ENCODE measurements at places on chromosomes 6 and 20.

- no peak for DNase-seq
Observed at GRCh38 chr6:155352811-155353210, 38.5 kb upstream of the TFB1M start.

DNA sequence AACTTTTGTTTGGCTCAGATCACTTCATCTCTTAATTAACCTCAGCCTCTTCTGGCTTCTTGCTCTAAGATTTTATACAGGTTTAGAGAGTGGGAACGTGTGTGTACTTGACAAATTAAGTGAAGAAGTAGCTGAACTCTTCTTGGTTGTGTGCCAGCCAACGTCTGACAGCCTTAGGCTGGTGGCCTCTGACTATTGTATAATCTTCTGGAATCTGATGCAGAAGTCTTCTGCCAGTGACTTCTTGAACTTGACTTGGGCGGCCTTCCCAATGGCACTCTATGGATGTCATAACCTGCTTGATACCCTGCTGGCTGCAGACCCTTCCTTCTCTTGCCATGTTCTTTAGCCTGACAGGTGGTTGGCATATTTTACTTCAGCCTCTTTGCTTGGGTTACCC, 660.5 kb downstream of the DOK5 start:
- DNase-seq = no peak

GRCh38 chr6:165728216-165728615, 65.2 kb upstream of the PDE10A start:
- DNase-seq = no peak

GRCh38 chr20:1134836-1135235, 16.4 kb downstream of the PSMF1 start:
- DNase-seq = no peak

DNA sequence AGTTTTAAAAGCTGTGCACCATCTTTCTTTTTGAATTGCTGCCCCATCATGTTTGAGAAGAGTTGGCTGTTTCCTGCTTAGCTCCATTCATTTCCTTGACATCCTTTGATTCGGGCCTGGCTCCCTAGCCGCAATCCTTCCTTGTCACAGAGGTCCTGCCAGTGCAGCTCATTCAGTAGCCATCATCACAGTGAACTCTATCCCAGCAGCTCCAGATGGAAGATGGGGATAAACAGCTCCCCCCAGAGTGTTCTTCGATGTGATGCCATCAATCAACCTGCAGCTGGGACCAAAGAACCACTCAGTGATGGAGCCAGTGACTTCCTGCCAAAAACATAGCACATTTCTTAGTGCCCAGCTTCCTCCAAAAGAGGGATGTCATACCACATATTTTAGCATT, 158.8 kb downstream of the FRK start:
- no peak for DNase-seq

- no peak for DNase-seq
Observed at GRCh38 chr6:118546880-118547218, 1.2 kb upstream of the PLN start.
